Stimulated activated CD4-positive, alpha-beta T cell treated with anti-CD3 and anti-CD28 coated beads, Interleukin-12 subunit alpha, Interleukin-12 subunit beta, amount 100 ng/mL, for 48 hours (primary cell): ENCODE measurements at places on chromosomes 3 and 15.

- no peak for DNase-seq
Measured at GRCh38 chr3:100419406-100419805, 18.1 kb downstream of the LNP1 start.

DNA sequence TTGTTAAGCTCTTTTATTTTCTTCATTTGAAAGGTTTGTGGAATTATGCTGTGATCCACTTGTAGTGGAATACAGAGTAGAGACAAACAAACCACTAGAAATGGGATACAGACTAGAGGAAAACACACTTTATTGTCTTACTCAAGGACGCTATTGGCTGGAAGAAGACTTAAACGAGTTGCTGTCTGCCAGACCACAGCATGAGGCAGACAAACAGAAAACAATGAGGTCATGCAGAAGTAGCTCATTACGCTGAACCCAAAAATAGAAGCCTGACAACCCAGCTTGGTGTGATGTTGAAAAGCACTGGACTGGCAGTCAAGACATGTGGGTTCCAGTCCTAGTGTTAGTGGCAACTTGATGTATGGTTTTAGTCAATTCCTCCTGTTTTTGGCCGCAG, 62.4 kb upstream of the P3H2 start:
- no peak for DNase-seq

DNA sequence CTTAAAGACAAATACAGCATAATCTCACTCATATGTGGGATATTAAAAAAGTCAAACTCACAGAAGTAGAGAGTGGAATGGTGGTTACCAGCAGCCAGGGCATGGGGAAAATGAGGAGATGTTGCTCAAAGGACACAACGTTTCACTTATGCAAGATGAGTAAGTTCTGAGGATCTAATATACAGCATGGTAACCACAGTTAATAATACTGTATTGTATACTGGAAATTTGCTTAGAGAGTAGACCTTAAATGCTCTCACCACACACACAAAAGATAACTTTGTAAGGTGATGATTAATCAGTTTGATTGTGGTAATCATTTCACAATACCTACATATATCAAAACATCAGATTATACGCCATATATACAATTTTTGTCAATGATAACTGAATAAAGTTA, 60.0 kb downstream of the MYH15 start:
- no peak for DNase-seq

DNA sequence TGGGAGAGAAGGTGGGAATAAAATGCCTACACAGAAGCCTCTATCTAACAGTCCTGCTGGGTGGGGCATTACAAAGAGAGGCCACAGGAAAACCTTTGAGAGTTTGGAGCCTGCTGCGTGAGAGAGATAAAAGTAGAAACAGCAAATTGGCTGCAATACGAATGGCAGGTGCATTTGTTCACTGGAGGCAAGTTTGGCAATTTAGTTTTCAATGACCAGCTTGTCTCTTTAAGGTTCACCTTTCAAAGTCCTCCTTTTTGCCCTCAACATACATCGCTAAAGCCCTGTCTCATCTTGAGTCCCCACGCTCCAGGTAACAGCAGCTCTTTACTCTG, 405.7 kb downstream of the LSAMP start:
- DNase-seq, result no peak

DNA sequence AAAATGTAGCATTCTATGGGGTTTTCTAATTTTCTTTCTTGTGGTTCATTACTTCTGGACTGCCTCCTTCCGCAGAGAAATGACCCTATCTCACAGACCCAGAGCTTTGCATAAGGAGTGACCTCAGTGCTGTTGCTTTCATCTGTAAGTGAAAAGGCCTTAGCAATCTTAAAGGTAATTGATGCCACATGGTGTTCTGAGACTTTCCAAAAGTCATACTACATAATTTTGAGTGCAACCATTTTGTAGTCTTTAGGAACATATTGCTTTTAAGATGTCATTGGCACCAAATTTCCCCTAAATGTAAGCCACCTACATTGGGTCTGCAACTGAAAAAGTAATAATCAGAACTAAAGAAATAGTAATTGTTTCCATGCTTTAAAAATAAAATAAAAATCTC, 9.2 kb upstream of the HHLA2 start:
- no peak for DNase-seq

DNA sequence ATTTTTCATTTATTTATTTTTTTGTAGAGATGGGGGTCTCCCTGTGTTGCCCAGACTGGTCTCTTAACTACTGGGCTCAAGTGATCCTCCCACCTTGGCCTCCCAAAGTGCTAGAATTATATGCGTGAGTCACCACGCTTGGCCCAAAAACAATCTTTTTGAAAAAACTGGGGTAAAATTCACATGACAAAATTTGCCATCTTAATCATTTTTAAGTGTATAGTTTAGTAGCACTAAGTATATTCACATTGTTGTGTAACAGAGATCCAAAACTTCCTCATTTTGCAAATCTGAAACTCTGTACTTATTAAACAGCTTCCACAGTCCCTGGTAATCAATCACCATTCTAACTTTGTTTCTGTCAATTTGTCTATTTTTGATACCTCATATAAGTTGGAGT, 5.2 kb downstream of the SNX1 start:
- no peak for DNase-seq

DNA sequence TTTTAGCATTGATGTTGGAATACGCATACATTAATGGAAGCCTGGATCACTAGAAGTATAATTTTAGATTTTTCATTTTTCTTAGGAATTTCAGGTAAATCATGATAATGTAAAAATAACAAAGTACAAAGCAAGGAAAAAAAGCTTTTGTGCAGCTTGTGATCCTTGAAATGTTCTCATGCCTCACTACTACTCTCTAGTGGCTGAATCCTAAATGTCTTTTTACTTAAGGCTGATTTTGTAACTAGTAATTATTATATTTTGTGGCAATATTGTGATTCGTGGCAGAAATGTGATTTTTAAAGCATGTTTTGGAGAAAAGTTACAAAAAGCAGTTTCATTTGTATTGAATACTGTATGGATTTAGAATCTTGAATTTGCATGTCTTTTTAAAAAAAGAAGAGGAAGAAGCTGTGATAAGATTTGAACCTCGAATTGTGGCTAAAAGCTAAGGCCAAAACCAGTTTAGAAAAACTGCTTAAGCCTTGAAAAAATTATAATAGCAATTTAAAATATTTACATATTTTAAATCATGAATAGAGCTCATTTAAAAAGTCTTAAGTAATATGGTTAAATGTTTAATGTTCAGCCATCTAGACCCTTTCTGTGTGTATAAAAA, 39.0 kb downstream of the U2SURP start:
- no peak for DNase-seq

DNA sequence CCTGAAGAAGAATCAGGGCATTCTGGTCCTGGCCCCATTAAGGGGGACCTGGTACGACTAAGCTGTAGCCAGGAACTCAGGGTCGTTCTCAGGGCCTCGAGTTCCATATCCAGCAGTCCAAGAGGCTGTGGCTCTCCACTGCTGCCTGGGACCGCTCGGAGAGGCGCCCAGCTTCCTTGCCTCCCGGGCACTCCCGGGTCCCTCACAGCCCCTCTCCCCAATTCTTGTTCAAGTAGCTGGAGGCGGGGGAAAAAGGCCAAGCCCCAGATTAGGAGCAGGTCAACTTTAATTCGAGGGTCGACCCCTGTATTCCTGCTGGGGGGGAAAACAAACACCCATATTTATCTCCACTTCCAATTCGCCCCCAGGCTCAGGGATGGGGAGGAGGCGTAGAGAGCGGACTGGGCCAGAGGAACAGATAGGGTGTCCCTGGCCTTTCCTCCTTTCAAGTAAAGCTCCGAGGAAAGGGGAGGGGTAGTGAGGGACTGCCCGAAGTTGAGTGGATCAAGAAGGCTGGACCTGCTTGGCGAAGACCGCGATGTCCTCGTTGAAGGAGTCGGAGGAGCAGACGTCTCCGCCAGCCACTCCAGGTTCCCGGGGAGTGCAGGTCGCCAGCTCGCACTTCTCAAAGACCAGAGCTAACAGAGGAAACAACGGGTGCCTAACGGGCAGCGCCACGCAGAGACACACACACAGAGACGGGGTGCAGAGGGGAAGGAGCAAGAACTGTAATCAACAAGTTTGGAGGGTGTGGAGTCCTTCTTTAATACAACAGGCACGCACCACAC, 4.4 kb downstream of the MEIS2 start:
- no peak for DNase-seq
